ENCODE measurements at places on chromosomes 3 and 15.

DNA sequence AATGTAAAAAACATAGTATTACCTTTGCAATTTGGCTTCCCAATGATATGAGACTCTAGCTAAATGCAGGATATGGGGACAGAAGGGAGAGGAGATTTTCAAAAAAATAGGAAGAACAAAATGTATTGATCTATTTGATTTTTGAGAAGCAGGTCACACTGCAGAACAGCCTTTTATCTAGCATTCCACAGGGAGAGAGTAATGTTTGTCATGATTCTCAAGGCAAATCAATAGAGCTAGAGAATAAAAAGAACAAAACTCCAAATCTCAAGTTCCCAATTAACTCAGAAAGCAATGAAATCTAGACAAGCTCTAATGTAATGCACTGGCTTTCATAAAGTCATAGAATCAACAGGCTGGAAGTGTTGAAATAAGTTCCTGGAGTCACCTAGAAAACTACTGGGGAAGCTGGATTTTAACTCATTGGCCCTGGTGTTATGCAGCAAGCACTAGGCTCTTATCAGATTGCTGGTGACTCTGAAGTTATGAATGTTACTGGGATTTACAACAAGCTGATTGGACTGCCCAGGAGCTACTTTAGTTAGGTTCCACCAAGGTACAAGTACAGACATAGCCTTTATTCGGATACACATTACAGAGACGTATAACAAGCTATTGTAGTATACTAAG is 442.8 kb downstream of the FGF12 start:
- no peak for DNase-seq

GRCh38 chr3:5828251-5828650 is 640.7 kb downstream of the EDEM1 start:
- DNase-seq: no peak

DNA sequence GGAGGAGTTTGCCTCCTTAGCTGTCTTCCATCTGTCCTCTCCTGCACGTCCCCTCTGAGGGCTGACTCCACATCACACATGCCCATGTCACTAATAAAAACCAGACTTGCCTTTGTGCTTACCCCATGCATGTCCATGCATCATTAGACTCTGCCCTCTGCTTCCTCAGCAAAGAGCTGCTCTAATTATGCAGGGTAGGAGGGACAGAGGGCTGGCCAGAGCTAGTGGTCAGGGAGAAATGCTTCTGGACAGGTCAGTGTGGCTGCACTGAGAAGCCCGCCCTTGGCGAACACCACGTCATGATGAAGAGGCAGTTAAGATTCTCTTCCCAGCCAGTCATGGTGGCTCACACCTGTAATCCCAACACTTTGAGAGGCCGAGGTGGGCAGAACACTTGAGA is 8.9 kb downstream of the CA12 start:
- no peak for DNase-seq

GRCh38 chr3:187458921-187459320 is 90.7 kb downstream of the RTP4 start:
- no peak for DNase-seq

- no peak for DNase-seq
These were observed 111.3 kb downstream of the DCLK3 start for GRCh38 chr3:36653095-36653494.

GRCh38 chr3:115937054-115937453 is 313.7 kb downstream of the GAP43 start:
- no peak for DNase-seq

DNA sequence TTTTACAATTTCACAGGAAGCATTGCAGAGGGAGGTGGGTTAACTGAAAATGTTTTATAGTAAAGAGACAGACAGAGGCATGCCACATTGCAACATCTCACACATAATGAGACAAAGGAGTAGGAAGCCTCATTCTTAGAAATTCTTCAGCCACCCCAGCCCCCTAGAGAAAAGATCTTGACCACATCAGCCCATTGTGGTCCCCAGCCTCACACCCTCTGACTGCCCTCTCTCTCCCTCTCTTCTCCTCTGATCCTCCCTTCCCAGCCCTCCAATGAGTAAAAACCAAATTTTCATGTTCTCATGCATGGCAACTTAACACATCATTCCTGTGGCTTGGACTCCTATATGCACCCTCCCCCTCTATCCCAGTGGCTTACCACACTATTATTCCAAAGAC is 174.1 kb downstream of the UACA start:
- DNase-seq: no peak

- DNase-seq: no peak
These were observed 887.2 kb downstream of the NAALADL2 start for GRCh38 chr3:175746308-175746707.

GRCh38 chr3:46902188-46902631 is 24.7 kb downstream of the PTH1R start:
- no peak for DNase-seq

DNA sequence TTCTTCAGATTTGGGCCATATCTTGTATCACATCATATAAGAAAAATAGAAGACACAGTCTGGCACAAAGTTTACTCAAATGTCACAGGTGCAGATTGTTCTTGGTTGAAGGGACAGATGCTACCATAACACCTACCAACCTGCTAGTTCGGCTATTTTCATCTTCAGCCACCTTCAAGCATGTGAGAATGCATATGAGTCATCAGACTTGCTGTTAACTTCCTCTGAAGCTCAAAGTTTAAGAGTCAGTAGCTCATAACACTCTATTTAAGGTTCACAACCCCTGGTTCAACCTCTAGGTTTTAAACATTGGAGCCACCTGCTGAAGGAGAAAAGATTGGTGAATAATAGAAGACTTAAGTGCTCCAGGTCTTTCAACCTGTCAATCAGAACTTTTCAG is 522.8 kb downstream of the NLGN1 start:
- no peak for DNase-seq

GRCh38 chr3:9901967-9902366 is 681 bp upstream of the IL17RE start:
- DNase-seq: peak; percentile 43

- no peak for DNase-seq
These were observed 23.4 kb downstream of the AMOTL2 start for GRCh38 chr3:134350861-134351311.

- peak; percentile 35 for DNase-seq
These were observed 5.1 kb upstream of the SLC25A38 start for GRCh38 chr3:39378088-39378487.

DNA sequence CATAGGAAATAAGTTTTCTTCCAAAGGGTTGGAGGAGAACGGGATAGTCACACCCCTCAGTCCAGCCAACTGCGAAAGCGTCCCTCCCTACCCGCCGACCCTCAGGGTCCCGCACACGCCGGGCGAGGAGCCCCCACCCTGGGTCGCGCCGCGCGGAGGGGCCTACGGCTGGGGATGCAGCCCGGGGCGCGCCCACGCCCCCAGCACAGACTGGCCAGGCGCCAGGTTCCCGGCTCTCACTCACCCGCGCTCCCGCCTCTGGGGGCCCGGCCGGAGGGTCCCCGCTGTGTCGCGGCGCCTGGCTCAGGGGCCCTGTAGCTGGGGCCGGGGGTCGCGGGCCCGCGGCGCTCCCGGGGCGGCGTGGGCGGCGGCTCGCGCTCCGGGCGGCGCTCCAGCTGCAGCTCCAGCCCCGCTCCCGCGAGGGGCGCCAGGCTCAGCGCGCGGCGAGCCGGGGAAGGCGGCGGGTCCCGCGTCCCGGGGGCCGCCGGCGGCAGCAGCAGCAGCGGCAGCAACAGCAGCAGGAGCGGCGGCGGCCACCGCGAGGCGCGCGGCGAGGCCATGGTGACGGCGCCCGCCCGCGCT is 375 bp downstream of the HEG1 start:
- DNase-seq: no peak

- no peak for DNase-seq
These were observed 427.9 kb downstream of the WDR72 start for GRCh38 chr15:53331328-53332190.

GRCh38 chr3:172717493-172718088 is 6.7 kb upstream of the NCEH1 start:
- no peak for DNase-seq

DNA sequence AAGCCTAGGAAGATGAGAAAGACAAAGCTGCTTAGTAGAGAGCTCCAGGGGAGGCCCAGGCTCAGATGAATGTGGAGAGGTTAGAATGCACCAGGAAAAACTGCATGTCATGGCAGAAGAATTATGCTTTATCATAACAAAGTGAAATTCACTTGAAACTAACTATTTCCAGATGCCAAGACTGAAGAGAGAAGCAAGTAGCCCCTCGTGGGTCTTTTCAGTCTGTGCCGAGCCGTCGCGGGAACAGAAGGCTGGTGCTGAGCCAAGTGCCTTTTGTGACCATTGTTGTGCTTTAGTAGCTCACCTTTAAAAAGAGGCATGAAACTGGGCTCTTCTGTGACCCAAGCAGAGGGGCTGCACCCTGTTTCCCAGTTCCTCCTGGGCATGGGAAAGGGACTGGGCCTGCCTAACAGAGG is 73.2 kb downstream of the CHDH start:
- DNase-seq: no peak

DNA sequence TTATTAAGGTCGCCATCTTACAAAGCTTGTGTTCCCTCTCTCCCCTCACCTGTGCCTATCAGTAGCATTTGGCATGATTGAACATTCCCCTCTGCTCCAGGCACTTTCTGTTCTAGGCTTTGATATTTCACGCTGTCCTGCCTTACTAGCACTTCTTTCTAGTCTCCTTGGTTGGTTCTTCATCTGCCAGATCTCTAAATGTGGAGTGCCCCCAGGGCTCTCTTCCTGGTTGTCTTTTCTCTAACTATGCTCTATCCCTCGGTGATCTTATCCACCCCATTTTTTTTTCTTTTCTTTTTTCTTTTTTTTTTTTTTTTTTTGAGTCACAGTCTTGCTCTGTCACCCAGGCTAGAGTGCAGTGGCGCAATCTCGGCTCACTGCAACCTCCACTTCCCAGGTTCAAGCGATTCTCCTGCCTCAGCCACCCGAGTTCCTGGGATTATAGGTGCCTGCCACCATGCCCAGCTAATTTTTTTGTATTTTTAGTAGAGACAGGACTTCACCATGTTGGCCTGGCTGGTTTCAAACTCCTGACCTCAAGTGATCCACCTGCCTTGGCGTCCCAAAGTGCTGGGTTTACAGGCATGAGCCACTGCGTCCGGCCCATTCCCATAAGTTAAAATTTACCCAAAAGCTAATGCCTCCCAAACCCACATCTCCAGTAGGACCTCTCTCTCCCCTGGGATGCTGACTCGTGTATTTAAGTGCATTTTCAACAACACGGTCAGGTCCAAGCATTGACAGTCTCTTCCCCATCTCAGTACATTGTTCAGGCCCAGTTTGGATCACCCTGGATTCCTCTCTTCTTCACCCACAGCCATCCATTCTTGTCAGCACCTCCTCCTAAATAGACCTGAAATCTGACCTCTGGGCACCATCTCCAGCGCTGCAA is 5.2 kb downstream of the NUSAP1 start:
- DNase-seq: no peak

- no peak for DNase-seq
These were observed 41.0 kb downstream of the MCTP2 start for GRCh38 chr15:94272251-94272898.

- no peak for DNase-seq
These were observed 124.1 kb downstream of the GADL1 start for GRCh38 chr3:30770387-30770786.

- no peak for DNase-seq
These were observed 200.7 kb downstream of the NAALADL2 start for GRCh38 chr3:175059788-175060187.

- peak; percentile 11 for DNase-seq
These were observed 697 bp upstream of the RAB5A start for GRCh38 chr3:19945969-19946831.

GRCh38 chr3:145243875-145244274 is 917.1 kb downstream of the PLOD2 start:
- DNase-seq: no peak

DNA sequence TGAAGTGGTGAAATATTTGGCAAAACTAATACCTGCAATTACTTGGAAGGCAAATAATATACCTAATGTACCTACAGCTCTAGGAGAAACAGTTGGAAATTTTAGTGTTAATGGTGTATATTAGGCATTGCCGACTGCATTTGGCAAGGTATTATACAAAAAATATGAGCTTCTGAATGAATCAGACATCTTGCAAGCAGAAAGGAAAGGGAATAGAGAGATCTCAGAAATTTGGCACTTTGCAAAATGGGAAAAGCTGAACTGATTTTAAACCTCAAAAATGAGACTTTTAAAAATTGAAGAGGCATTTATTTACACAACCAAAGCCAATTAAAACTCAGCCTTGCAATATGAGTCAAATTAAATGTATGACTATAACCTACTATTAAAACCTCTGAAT is 40.2 kb upstream of the C15orf61 start:
- no peak for DNase-seq

DNA sequence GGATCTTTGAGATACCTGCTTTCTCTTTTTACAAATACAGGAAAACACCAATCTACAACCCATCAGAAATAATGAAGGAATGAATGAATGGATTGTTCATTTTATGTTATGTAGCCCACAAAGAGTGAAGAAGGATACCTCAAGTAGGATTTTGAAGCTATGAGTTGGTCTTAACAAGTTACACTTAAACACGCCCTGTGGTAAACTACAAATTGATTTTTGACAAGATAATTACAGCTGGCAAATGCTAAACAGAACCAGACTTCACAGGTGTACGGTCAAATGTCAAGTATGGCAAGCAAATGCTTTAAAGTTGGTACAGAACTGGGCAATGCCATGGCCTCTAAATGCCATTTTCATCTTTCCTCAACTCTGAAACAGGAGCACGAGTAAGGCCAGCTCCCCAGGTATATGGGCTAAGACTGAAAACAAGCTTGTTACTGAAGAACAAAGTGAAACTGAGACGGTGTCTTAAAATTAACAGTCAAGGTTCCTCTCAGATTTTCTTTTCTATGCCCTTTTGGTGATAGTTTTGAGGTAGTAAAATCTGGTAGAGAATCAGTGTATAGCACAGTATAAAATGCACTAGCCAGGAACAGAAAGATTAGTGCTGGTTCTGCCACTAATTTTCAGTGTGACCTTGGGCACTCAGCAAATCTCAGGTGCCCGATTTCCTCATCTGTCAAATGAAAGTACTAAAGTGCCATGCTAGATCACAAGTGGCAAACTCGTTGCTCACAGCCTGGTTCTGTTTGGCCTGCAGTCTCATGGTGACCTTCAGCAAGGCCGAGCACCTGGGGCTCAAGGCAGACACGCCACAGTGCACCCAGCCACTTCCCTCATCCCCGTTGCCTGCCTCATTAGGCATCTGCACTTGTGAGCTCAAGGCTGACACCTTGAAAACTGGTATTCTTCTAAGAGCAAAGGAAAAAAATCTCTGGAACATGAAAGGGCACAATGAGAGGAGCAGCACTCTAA is 9.5 kb downstream of the RUVBL1 start:
- no peak for DNase-seq

GRCh38 chr15:33145447-33145846 is 49.1 kb downstream of the FMN1 start:
- no peak for DNase-seq

GRCh38 chr3:176566757-176567156 is 630.5 kb downstream of the TBL1XR1 start:
- no peak for DNase-seq

DNA sequence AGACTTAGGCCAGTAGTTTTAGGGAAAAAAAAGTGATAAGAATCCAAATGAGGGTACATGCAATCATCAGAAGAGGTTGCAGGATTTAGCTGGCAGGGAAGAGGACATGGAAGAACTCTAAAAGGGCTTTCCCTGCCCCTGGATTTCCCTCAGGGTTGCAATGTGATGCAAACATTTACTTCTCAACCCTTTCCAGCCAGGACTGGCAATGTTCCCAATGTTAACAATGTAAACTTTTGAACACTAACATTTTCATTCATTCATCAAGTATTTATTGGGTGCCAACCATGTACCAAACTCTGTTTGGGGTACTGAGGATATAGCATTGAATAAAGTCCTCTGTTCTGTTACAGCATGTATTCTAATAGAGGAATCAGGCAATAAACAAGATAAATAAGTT is 349.4 kb upstream of the LRRC3B start:
- DNase-seq: no peak
